Activated CD4-positive, alpha-beta T cell treated with anti-CD3 and anti-CD28 coated beads for 24 hours (primary cell): ENCODE measurements at places on chromosomes 7 and 10.

GRCh38 chr10:119642556-119643111, 8.5 kb upstream of the BAG3 start:
- no peak for DNase-seq

DNA sequence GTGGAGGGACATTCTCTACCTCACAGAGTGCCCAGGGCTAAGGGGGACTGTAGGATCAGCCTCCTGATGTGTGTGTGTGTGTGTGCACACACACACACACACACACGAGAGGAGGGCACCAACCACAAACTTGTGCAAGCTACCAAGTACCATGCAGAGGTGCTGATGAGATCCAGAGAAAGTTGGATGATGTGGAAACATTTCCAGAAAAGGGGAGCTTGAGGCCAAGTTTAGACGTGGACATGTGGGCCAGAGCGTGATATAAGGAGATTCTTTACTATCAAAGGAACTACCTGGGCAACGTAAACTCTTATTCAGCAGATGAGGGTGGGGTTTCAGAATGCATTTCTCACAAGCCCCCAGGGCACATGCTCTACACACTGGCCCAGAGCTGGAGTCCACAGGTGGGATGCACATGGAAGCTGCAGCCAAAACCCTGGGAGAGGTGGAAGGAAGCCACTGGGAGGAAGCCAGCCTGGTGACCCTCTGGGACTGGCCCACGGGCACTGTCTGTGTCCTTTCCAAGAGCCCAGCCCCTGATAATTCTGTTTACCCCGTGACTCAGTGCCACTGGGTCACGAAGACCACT, 53.5 kb downstream of the DLG5 start:
- no peak for DNase-seq

- no peak for DNase-seq
Observed at GRCh38 chr10:32273336-32273735, 73.6 kb downstream of the EPC1 start.

- no peak for DNase-seq
Observed at GRCh38 chr7:43933902-43934560, 7.8 kb downstream of the UBE2D4 start.

DNA sequence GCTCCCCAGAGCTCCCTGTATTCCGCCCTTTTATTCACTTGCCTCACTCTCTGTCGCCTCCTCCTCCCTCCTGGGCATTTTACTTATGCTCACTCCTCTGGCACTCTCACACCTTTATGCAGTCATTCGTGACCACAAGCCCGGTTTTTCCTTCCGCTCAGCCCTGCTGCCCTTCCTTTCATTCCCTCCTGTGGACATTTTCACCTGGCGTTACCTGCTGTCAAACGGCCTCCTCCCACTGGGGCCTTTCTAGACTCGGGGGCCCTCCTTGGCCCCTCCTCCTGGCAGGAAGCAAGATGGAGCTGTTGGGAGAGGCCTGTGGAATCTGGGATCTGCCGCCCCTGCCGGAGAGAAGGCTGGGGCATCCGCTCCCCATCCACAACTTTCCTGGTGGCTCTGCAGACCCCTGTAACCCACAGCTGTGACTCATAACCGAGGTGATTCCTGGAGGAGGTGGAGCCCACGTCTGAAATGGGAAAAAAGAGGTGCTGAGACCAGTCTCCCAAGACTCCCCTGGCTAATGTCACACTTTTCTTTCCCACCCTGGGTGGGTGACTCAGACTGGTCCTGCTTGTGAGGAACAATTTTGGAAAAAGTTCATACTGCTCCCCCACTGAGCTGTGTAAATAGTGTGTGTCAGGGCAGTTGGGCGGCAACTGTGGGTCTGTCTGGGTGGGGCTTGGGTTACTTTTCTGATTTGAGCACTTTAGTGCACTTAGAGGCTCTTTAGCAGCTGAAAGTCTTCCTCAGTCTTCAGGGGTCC, 1.2 kb downstream of the VCL start:
- no peak for DNase-seq

GRCh38 chr10:19756919-19757318, 59.3 kb upstream of the PLXDC2 start:
- DNase-seq: no peak

DNA sequence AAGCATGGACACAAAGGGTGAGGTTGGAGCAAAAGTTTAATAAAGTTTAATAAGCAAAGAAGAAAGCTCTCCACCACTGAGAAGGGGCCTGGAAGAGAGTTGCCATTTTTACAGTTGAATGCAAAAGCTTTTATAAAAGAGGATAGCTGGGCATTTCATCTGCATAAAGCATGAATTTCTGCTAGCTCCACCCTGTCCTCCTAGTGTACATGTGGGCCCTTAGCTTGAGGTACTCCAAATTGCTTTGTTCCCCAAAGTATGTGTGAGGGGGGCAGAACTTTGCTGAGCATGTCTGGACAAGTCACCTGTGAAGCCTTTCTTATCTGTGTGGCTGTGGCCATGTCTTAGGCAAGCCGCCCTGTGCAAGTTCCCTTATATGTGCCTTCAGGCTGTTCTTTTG, 22.6 kb upstream of the CROT start:
- DNase-seq: no peak

DNA sequence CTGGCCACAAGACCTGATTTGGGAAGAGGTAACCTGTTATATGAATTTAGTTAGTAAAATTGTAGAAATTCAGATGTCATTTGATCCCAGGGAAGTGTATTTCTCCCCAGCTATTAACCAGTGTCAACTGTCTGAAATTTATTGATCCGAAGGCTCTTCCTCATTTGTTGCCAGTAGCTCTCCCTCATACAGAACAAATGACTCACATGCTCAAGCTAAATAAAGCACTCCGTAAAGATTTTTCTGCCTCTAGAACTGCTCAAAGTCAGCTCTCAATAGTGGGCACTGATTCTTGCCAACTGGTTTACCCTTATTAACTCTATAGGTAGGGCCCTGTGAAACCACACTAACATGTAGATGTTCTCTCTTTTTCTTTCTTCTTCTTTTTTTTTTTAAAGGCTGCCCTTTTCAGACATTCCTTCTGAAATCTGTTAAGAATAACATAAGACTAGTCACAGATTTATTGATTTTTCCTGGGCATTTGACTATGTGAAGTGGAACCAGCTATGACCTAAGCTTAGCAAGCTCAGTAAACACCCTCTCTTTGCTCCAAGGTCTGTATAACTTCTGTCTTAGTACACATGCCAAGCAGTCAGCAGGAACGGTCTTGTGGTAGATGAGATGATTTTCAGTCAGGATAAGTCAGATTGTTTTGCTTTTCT, 21.8 kb downstream of the RPA3 start:
- no peak for DNase-seq

DNA sequence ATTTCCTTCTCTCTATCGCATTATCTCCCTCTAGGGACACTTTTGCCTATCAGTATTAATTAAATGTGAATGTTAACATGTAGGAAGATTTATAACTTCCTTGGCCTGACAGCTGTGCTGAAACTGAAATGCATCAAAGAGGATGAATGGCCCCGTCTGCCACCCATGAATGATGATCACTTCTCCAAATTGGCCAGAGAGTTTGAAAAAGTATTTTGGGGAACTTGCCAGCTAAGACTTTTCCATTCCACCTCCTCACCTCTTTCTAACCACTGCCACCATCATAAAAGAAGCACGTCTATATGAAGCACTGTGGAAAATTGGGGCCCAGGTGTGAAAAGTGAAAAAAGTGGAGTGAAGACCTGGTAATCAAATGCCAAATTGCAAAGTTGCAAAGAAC, 25.4 kb upstream of the ST8SIA6 start:
- no peak for DNase-seq

GRCh38 chr10:115727129-115727528, 545.9 kb downstream of the GFRA1 start:
- DNase-seq: no peak

DNA sequence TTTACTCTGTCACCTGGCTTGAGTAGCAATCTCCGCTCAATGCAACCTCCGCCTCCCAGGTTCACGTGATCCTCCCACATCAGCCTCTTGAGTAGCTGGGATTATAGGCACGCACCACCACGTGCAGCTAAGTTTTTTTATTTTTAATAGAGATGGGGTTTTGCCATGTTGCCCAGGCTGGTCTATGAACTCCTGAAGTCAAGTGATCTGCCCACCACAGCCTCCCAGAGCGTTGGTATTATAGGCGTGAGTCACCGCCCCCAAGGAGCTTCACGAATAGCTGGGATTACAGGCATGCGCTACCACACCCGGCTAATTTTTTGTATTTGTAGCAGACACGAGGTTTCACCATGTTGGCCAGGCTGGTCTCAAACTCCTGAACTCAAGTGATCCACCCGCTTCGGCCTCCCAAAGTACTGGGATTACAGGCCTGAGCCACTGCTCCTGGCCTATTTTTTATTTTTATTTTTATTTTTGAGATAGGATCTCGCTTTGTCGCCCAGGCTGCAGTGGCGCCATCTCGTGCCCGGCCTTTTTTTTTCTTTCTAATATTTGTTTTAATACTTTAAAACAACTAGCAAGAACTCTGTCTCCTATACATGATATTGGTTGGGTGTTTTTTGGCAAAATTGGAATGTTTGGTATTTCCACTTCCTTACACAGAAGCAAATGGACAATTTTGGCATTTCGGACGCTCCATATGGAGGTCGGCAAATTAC, 1.1 kb downstream of the EFCAB10 start:
- DNase-seq: no peak

DNA sequence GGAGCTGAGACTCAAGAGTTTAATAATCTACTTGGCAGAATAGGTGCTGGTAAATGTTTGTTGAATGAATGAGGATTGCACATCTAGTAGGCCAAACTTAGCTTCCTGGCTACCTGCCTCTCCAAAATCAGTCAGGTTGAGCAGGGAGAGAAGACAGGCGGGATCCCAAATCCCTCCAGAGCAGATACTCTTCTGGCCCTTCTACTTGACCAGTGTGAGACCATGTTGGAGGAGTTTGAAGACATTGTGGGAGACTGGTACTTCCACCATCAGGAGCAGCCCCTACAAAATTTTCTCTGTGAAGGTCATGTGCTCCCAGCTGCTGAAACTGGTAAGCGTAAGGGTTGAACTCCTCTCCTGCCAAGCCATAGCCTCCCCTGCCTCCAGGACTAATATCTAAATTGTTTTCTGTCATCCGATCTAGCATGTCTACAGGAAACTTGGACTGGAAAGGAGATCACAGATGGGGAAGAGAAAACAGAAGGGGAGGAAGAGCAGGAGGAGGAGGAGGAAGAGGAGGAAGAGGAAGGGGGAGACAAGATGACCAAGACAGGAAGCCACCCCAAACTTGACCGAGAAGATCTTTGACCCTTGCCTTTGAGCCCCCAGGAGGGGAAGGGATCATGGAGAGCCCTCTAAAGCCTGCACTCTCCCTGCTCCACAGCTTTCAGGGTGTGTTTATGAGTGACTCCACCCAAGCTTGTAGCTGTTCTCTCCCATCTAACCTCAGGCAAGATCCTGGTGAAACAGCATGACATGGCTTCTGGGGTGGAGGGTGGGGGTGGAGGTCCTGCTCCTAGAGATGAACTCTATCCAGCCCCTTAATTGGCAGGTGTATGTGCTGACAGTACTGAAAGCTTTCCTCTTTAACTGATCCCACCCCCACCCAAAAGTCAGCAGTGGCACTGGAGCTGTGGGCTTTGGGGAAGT, 2.2 kb upstream of the MBLAC1 start:
- DNase-seq: no peak

DNA sequence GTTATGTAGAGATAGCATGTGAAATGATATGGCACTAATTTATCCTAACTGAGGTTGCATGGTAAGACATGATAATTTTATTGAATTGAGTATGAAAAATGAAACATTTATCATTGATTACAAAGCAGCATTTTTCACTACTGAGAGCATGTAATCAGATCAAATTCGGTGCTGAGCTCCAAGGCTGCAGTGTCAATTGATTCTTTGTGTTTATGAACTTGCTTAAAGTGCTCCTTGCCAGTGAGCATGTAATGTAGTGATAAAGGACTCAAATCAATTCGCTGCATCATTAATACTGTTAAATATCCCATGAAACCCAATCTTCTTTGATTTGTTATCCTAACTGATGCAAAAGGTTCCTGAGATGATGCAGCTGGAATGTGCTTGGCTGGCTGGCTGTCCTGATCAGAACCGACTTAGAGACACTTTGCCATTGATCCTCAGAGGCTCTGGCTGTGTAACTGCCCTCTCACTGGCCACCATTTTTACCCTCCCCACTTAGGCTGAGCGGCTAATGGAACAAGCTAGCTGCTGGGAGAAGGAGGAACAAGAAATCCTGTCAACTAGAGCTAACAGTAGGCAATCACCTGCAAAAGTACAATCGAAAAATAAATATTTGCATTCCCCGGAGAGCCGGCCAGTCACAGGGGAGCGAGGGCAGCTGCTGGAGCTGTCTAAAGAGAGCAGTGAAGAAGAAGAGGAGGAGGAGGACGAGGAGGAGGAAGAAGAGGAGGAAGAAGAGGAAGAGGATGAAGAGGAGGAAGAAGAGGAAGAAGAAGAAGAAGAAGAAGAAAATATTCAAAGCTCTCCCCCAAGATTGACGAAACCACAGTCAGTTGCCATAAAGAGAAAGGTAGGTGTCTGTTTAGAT, 89.8 kb upstream of the SAMD8 start:
- no peak for DNase-seq

DNA sequence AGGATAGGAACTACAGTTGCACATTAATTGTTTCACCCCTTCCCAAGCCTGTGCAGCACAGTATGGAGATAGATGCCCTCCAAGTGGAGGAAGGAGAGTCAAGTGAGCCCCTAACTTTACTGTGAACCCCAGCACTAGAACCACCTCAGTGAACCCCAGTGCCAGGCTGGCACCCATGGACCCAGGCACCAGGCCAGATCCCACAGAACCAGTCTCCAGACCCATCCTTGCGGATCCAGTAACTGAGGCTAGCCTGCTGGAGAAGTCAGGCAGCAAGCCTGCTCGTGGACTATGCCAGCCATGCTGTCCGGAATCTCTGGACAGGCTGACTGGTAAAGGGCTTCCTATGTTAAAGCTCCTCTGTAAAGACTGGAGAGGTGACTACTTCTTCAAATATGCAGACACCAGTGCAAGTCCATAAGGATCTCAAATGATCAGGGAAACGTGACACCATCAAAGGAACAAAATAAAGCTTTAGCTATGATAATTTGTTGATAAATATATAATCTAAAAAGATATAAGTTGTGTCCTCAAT, 27.7 kb downstream of the SHOC2 start:
- no peak for DNase-seq

DNA sequence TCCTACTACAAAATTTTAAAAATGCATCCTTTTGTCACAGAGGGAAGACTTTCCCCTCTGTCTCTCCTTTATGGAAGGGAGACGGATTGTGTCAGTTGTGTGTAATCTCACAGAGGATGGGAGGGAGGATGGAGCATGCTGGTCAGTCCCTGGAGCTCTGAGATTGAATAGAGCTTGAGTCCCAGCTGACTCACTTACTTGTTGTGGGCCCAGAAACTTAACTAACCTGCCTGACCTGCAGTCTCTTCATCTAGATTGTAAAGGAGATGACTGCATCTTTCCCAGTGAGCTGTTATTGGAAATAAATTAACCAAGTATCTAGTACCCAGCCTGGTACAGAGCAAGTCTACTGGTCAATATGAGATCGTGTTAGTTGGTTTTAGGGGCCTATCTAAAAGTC, 77.9 kb upstream of the ADO start:
- DNase-seq: no peak

- no peak for DNase-seq
Observed at GRCh38 chr10:7537126-7537525, 126.3 kb upstream of the SFMBT2 start.
